ENCODE measurements at places on chromosomes 11 and 22.

- DNase-seq = no peak
These were observed 469.8 kb upstream of the KIRREL3 start for GRCh38 chr11:127470306-127470884.

- no peak for DNase-seq
These were observed 19.1 kb downstream of the CLDN5 start for GRCh38 chr22:19504900-19505734.

DNA sequence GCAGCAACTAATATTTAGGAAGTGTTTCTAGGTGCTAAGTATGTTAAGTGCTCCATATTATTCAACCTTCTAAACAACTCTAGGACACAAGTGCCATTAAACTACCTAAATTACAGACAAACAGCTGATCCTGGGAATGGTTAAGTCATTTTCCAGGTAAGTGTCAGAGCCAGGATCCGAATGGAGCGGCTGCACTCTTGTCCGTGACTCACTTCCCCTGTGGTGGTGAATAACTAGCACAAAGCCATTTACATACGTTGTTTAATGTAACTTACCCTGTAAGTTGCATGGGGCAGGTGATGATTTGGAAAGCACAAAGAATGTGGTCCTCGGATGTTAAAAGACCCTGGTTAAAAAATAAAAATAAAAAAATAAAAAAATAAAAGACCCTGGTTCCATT is 8.8 kb upstream of the PRG2 start:
- no peak for DNase-seq

DNA sequence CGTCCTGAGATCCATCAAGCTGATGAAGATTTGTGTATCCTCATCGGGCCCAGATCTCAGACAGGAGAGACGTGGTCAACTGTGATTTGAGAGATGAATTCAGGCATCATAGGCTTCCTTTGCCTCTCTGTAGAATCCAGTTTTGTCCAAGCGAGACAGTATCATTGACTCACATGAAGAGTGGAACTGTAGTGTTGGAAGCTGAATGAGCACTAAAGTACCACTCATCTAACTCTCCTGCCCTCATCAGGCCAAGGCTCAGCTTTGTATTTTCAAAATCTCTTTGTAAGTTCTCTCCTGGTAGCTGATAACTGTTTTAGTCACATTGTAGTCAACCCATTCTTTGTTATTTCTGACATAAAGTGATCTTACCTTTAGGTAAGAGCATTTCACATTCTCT is 85.1 kb downstream of the KIRREL3 start:
- DNase-seq = no peak

DNA sequence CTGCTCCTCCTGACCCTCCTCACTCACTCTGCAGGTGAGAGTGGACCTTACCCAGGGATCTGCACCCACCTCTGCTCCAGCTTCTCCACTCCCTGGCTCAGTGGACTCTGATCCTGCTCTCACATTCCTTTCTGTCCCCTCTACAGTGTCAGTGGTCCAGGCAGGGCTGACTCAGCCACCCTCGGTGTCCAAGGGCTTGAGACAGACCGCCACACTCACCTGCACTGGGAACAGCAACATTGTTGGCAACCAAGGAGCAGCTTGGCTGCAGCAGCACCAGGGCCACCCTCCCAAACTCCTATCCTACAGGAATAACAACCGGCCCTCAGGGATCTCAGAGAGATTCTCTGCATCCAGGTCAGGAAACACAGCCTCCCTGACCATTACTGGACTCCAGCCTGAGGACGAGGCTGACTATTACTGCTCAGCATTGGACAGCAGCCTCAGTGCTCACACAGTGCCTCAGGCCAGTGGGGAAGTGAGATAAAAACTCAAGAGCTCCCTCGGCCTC is 29.7 kb upstream of the VPREB1 start:
- no peak for DNase-seq

- DNase-seq = no peak
These were observed 16.9 kb upstream of the AMOTL1 start for GRCh38 chr11:94751218-94751609.

GRCh38 chr11:71164186-71164585 is 88.2 kb downstream of the SHANK2 start:
- DNase-seq = no peak

DNA sequence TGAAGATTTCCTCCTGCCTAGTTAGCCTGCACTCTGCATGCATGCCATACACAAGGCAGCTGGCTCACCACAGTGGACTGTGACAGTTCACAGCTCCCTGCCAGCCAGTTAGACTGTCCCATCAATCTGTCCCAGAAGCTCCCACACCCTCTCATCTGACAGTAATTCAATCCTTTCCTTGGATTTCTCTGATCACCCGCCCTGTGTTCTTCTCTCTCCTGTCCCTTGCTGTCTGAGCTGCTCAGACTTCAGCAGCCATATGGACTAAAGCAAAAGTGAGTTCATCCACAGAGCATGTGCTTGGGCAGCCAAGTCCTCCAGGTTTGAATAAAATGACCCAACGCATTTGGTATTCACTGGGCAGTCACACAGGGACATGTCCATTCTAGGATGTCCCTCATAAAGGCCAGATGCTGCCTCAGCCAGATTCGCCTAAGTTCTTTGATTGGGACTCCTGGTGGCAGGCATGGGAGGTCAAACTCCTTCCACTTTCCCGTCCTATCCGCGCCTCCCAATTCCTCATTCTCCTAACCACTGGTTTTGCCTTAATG is 54.5 kb upstream of the ZBTB44 start:
- DNase-seq = no peak

DNA sequence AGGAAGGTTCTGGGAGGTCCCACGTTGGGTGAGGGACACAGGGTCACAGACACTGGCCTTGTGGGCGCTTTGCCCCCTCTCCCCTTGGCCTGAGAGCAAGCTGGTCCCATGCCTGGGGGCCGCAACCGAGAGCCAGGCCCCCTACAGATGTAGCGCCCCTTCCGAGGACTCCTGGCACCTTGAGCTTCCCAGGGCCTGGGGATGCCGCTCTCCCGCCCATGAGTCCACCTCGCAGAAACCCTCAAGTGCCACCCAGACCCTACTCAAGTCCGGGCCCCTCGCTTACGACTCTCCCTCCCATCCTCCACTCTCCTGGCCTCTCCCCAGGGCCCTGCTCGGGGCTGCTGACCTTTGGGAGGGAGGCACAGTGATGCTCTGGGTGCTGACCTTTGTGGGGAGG is 204.0 kb downstream of the BRD1 start:
- no peak for DNase-seq

DNA sequence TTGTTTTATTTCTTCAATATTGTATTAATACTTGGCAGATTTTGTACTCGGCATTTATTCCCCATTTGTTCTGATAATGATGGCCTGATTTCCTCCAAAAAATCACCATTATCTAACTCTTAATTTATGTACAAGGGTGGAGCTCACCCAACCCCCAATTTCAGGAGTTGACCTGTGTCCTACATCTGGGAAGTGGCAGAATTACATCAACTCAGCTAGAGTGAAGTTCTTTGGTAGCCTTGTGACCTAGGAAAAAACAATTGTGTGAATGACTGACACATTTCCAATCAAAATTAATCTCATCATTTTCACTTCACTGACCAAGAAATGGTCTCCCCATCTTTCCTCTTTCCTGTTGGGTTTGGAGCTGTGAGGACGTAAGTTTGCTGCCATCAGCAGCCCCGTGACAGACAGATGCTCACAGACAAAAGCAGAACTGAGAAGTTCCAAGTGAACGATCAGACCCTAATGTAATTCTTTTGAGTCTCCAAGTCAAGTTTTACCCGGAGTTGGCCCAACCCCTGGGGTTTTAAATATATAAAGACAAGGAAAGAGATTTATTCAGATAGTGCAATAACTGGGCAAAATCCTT is 16.6 kb upstream of the MS4A6E start:
- DNase-seq = no peak

GRCh38 chr11:89495951-89496350 is 4.8 kb upstream of the NOX4 start:
- no peak for DNase-seq

DNA sequence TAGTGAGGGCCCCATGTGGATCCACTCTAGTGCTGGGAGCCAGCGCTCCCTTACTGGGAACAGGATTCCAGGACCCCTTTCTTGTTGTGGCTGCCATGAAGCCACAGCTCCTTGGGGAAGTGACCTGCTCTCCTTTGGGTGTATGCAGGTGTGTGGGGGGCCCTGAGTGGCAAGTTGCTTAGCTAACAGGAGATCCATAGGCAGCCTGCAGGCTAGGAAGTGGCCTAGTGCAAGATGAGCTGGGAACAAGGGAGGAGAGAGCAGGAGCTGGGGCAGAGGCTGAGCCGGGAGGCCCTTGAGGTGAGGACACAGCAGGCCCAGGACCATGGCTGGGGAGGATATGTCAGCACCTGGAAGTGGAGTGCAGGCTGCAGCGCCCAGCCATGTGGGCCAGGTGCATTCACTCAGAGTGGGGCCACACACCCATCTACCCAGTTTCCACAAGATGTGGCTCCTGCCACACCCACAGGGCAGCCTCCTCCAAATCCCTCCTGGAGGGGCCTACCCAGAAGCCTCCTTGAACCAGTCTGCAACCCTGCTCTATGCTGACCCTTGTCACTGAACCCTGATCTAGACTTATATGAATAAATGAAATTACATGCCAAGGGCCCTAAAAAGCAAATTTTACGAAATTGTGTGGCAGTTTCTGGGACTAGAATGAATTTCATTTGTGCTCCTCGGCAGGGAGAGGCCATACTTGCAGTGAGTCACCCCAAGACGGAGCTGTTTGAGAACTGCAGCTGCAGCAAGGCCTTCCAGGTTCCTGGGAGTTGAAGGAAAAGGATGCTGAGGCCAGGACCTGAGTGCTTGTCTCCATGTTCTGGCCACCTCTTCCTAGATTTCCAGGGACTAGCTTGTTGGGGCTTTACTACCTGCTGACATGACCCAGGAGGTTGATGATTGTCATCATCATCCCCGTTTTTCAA is 3.2 kb downstream of the THAP7 start:
- DNase-seq = no peak

DNA sequence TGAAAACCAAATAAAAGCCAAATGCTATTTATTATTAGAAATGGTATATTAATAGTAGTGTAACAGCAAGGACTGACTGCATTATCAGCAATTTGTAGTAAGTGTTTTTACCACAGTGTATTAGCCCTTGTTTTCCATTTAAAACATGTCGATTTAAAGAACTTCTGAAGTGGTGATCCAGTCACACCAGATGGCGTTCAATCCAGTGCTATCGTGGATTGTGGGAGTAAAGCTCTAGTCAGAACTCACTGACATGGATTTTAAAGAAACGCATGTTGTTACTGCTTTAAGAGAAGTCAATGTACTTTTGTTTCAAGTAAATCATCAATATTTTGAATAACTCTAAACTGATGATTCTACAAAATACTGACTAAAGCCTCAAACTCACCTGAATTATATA is 51.1 kb downstream of the LARGE2 start:
- no peak for DNase-seq

DNA sequence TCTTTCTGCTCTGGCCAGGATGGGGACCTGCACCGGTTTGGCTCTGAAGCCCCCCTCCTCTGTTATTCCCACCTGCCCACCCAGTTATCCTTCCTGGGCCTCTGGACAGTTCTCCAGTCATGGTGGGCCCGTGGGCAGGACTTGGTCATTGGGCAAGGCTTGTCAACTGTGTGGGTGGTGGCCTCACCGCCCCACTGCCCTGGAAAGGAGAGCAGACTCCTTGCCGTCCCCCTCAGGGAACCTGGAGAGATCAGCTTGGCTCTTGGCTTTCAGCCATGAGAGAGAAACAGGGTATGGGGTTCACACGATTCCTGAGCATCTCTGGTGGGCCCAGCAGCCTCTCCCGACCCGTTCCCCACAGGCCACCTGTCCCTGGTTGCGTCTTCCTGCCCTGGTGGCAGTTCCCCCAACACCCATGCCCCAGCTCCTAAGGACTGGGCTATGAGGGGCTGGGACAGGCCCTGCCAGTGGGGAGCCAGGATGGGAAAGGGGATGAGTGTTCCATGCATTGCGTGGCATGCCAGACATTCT is 92.3 kb downstream of the MORC2 start:
- DNase-seq = no peak
